ENCODE measurements at places on chromosomes 7 and 10.

DNA sequence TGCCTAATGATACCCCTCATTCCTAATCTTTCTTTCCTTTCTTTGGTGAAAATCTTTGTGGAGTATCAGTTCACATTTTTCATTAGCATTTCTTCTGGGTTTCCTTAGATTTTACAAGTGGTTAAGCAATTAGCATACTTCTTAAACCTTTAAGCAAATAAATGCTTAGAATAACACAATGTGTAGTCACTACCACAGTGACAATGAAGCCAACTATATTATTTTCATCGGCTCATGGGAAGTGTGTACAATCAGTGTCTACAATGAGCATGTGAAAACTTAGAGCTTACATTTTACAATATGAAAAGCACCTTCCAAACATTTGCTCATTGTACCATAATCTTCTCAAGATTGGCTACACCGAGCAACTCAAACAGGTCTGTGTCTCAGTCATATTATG, 176.2 kb upstream of the PLXNA4 start:
- no peak for DNase-seq

- no peak for DNase-seq
Measured at GRCh38 chr10:33248638-33249037, 85.8 kb downstream of the NRP1 start.

DNA sequence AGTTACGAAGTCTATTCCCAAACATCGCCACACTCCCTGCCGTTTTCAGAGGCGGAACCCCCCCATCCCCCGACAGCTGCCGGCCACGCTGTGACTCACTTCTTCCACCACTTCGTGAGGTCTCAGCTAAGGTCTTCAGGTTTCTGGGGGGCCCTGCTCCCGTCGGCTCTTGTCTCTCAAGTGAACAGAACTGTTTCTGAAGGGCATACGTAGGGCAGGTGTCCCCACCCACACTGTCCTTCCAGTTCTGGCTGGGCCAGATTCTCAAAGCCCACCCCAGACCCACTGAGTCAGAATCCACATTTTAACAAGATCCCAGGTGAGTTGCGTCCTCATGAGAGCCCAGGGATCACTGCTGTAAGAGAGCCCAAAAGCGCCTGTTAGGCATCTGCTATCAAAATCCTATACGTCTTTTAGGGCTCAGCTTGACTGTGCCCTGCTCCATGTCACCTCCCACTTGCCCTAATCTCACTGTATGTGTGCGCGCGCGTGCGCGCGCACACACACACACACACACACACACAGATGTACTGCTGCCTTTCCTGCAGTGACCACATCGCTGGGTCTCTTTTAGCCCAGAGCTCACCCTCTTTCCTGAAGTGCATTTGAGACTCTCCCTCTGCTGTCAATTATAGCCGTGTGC, 78.8 kb downstream of the PROSER2 start:
- no peak for DNase-seq

GRCh38 chr7:92698237-92698841, 108.1 kb upstream of the FAM133B start:
- peak; percentile 86 for DNase-seq

- DNase-seq, result no peak
Measured at GRCh38 chr10:114427124-114427852, 23.0 kb upstream of the AFAP1L2 start.

DNA sequence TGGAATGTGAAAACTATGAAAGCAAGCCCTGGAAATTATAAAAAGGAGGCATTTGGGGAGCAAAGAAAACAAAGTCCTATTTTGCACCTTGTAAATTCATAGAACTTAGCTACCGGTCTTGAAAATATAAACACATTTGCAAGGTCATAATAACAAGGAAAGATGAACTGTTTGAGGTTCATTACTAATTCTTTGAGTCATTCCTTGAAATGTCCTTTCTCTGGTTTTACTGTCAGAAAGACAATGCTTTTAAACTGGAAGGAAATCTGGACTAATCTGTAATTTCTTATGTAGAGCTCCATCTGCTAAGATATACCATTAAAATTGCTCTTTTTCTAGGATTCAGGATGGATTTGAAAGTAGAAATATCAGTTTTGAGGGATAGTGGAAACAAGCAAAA, 1.4 kb downstream of the ERLIN1 start:
- DNase-seq, result no peak

DNA sequence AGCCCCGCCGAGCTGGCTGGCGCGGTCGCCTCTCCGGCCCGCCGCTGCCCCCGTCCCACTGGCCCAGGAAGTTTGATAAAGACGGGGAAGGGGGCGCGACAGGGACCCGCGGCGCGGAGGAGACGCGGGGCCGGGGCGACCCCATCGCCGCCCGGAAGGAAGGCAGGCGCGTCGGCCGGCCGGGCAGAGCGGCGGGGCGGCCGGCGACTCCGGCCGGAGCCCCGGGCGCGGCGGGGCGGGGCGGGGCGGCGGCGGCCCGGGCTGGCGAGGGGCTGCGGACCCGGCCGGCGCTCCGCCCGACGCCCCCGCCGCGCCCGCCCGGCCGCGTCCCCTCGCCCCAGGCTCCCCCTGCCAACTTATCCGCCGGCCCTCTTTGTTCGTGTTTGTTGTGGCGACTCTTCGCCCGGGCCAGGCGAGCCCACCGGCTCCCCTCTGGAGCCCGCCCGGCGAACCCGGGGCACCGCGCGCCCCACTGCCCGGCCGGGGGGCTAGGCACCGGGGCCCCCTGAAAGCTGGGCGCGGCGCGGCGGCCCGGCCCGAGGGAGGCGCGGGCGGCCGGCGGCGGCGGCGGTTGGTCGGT, 571 bp downstream of the KDM7A start:
- DNase-seq, result no peak

DNA sequence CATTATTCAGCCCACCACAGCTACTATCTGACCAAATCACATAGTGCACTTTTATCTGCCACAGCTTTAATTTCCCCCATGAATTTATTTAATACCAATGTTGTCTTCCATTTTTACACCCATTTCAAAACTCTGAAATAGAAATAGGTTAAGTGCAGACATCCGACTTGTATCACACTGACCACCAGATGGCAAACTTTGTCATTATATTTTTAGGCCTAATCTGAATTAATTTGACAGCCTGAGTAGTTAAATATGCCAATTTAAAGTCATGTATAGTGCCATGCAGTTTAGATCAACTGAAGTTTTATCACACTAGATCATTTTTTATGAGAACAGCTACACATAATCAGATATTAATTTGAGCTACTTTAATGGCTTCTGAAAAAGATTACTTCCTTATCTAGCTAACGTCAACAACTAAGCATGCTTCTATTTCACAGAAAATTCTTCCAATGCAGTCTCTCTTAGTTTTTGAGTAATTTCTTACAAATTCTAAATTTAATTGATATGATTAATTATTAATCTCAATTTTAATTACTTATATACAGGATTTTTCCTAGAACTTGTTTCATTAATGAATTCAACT, 566.4 kb downstream of the GFRA1 start:
- DNase-seq, result peak; percentile 23

DNA sequence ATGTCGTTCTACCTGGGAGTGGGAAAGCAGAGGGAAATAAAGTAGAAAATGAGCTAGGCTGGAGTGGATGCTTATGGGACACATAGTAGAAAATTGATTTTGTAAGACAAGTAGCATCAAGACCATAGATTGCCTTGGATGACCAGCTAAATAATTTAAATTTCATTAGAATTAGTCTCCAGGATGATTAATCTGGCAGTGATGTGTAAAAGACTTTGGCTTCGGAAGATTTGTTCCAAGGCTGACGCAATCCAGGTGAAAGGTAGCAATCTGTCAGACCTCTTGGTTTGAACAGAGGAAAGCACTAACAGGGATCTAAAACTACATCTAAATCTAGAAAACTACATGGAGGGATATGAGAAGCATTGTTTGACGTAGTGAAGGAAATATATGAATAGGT, 236.5 kb downstream of the ARL4A start:
- DNase-seq, result no peak

DNA sequence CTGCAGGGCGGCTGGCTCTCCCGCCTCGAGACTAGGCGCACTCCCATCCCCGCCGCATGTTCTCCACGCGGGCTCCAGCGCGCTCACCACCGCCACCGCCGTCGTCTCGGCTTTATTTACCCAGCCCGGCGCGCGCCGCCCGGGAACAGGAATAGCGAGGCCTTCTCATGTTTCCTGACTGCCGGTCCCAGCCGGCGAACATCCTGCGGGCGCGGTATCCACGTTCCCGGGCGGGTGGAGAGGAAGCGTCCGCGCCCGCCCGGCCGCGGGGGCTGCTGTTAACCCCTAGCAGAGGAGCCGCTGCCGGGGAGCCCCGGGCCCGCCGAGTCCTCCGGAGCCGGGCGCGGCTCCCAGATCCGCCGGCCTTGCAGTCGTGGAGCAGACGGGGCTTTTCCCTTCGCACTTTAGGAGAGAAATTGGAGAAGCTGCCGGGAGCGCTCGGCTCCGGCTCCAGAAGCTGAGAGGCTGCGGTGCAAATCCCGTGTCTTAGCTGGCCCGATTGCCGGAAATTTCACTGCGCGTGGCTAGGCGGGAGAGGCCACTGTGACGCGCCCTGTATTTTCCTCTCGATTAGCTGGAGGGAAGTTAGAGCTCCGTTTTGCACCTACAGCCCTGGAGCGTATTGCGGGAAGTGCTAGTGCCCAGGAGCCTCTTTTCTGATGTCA, at the start of gene MKX:
TSS of gene MKX (minus strand) at position 88 of the 665 bp plus-strand sequence. CDS start 2,404 bp downstream, outside the sequence.
- peak; percentile 76 for DNase-seq

GRCh38 chr7:39353615-39354376, 212.4 kb upstream of the YAE1 start:
- no peak for DNase-seq

DNA sequence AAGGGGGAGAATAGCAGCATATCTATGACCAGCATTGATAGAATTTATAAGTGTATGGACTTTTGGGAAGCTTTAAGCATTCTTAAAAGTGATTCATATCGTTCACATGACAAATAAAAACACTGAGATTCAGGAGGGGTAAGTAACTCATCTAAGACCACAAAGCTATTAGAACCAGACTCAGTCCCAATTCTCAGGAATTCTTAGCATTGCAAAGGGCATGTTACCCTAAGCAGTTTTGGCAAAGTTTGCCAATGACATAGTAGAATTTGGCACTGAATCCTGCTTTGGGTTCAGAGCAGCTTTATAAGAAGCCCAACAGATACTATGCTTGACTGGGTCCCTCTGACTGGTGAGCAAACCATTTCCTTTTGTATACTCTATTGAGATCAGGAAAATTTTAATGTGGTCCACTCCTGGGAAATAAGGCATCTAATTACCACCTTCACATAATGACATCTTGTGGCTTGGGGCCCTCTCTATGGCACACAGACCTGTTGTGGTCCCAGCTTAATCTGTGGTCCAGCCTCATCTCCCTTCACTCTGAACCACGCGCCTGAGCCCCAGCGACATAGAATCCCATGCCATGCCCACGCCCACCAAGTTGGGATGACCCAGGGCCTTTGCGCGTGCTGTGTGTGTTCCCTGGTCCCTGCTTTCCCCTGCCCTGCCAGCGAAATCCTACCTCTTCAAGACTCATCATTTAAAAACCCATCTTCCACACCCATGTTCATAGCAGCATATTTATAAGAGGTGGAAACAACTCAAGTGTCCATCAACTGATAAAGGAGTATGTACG, 37.5 kb upstream of the DOCK1 start:
- DNase-seq, result no peak

GRCh38 chr10:82194419-82194818, 319.4 kb downstream of the NRG3 start:
- DNase-seq, result no peak

GRCh38 chr10:76149602-76150138, 718.2 kb downstream of the LRMDA start:
- no peak for DNase-seq

DNA sequence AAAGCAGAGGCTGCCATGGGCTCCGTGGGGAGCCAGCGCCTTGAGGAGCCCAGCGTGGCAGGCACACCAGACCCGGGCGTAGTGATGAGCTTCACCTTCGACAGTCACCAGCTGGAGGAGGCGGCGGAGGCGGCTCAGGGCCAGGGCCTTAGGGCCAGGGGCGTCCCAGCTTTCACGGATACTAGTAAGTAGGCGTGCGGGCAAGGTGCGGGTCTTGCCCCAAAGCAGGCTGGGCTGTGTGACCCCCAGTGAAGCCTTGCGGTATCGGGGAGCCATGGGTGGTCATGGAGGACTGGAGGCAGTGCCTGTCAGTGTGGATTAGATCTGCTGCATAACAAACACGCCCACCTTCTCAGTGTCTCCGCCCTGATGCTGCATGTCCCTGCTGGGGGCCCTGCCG, 5.1 kb downstream of the SLC29A4 start:
- DNase-seq, result no peak

DNA sequence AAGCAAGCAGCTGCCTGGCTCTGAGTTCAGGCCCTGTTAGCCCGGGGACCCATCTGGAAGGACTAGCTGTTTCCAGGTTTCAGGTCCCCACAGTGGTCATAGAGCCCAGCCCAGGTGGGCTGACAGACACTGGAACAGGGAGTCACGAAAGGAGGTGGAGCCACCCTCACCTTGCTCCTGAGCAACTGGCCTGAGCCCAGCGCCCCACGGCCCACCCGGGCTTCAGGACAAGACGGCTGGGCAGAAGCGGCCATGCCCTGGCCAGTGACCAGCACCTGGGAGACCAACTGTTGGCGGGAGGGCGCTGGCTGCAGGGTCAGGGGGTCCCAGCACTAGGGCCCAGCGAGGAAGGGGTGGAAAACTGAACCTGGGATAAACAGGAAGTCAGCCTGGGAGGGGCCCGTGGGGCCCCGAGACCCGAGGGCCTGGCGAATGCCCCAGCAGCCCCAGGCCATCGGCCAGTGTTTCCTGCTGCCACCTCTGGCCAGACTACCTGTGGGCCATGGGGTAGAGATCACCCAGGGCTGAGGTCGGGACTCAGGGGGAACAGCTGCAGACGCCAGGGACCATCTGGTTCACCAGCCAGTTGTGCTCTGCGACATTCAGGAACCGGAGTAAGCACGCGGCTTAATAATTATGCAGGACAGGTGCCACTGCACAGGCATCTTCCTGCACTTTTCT, 282.1 kb upstream of the PPP2R2D start:
- DNase-seq, result no peak

DNA sequence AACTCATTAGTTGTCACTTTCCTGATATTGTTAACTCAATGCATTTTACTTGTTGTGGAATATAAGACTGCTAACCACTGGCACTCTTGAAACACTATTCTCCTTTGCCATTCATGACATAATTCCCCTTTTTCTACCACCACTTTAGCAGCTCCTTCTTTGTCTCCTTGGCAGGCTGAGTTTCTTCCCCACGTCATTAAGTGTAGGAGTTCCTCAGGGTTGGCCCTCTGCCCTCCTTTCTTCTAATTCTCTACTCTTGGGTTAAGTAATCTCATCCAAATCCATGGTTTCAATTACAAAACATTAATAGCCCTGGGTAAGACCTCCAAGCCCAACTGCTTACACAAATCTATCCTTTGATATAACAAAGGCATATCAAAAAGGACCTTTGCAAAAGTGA, 175.1 kb downstream of the HGF start:
- no peak for DNase-seq

- no peak for DNase-seq
Measured at GRCh38 chr7:72292794-72293193, 119.3 kb downstream of the CALN1 start.

- no peak for DNase-seq
Measured at GRCh38 chr10:77955136-77955535, 28.6 kb upstream of the DLG5 start.

- DNase-seq, result no peak
Measured at GRCh38 chr7:24075426-24075810, 208.6 kb upstream of the NPY start.

Measured in muscle of arm (tissue), 14 donors.